ENCODE measurements at places on chromosomes 13 and 19.
A peak's percentile ranks its signal among the peaks of the same experiment; 100 is the strongest.

- DNase-seq: no peak
Observed at GRCh38 chr19:54123682-54124081, 8.1 kb downstream of the PRPF31 start.

DNA sequence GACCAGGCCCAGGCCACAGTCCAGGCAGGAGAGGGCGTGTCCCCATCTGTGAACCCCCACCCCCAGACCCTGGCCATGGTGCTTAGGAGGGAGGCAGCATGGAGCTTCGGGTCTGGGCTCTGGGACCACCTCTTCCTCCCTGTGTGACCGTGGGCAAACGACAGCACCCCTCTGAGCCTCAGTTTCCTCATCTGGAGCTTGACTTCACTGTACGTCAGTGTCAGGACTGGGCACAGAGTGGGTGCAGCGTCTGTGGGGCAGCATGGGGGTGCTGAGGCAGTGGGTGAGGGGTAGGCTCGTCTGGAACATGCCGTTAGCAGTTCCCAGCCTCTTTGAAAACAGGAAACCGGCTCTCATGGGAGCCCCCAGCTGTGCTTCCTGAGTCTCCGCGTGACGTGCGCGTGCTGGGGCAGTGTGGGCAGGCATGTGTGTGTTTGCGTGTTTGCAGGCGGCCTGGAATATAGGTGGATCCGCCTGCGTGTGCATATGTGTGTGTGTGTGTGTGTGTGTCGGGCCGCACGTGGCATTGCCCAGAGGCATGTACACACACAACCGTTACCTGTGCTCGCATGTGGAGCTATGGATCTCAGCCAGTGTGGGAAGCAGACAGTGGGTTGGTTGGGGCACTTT, 15.8 kb downstream of the ARRDC2 start:
- peak; percentile 85 for DNase-seq

DNA sequence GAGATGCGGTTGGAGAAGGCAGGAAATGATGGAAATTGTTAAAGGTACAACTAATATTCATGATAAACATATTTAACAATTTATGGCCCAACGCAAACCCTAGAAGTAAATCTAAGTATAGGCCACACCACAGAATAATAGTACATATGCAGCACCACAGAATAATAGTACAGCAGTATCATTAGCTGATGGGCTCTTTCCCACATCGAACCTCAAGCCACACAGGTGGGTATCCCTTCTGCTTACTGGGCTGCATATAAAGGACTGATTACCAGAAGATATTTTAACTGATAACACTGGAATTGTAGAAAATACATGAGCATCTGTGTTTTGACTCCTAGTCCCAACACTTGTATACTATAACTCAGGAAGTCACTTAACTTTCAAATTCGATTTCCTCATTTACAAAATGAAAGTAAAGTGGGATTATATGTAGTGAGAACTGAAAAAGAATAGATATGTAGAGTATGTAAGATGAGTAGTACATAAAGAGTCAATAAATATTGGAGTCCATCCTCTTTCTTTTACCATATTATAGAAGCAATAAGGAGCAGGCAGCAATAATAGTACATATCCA, 91.5 kb downstream of the TSC22D1 start:
- no peak for DNase-seq

- no peak for DNase-seq
Observed at GRCh38 chr13:79692846-79693245, 211.9 kb downstream of the NDFIP2 start.

GRCh38 chr19:18593367-18594095, 4.9 kb downstream of the REX1BD start:
- no peak for DNase-seq

DNA sequence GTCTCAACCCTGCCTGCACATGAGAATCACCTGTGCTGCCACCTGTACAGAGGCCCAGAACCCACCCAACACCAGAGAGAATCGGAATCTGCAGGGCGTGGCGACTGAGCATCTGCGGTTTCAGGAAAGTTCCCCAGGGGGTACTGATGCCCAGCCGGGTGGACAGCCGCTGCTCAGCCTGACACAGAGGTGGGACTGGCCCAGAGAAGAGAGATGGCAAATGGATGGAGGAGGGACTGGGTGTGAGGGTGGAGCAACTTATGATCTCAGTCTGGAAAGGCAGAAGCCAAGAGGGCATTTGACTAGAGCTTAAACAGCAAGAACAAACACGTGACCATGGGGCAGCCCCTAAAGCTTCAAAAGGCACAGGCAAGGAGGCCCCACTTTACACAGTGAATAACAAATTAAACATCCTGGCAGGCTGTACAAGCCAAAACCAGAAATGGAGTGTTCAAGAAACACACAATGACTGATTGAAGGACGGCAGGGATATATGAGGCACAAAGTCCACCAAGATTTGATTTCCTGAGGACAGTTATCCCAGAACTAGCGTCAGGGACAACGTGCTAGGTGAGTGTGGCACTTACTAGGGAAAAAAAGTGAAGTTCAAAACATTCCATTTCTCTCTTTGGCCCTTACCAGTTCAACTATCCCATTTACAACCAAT, 3.1 kb downstream of the RANBP3 start:
- no peak for DNase-seq

GRCh38 chr19:48969276-48970138, 4.4 kb downstream of the FTL start:
- DNase-seq: no peak

GRCh38 chr13:111610879-111611278, 290.4 kb downstream of the TEX29 start:
- no peak for DNase-seq

GRCh38 chr13:111064661-111065060, 50.4 kb upstream of the ARHGEF7 start:
- DNase-seq: no peak

DNA sequence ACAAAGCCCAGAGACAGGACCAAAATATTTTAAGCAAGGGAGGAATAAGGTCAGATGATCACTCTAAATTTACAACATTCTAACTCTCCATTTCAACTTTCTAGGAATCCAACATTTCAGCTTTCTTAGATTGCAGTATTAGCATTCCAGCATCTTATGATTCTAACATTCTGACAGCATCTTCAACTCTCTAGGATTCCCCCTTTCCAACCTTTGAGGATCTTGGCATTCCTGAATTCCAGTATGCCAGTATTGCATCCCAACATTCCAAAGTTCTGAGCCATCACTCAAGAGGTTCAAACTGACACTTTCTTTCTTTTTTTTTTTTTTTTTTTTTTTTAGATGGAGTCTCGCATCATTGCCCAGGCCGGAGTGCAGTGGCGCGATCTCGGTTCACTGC, 13.8 kb downstream of the TGFB1 start:
- no peak for DNase-seq

DNA sequence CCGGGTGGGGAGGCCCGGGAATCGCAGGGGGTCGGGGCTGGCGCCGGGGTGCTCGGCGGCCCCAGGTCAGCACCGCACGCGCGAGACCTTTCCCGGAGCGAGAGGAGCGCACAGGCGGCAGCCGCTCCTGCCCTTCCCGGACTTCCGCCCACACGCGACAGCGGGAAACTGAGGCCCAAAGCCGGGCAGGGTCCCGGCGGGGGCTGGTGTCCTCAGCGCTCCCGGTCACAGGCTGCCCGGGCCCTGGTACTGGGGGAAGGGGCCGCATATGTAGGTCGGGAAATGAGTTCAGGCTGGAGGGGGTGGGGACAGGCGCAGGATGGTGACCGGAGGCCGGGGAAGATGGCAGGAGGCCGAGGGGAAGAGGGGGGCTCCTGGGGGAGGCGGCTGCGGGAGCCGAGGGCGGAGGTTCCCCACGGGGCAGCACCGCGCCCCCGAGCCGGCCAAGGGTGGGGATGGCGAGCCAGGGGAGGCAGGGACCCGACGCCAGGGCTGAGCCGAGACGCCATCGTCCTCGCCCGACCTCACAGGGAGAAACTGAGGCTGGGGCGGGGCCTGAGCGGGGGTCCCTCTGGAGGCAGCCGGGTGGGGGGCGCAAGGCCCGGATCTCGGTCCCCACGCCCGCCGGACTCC, 662 bp downstream of the CBARP start:
- no peak for DNase-seq

DNA sequence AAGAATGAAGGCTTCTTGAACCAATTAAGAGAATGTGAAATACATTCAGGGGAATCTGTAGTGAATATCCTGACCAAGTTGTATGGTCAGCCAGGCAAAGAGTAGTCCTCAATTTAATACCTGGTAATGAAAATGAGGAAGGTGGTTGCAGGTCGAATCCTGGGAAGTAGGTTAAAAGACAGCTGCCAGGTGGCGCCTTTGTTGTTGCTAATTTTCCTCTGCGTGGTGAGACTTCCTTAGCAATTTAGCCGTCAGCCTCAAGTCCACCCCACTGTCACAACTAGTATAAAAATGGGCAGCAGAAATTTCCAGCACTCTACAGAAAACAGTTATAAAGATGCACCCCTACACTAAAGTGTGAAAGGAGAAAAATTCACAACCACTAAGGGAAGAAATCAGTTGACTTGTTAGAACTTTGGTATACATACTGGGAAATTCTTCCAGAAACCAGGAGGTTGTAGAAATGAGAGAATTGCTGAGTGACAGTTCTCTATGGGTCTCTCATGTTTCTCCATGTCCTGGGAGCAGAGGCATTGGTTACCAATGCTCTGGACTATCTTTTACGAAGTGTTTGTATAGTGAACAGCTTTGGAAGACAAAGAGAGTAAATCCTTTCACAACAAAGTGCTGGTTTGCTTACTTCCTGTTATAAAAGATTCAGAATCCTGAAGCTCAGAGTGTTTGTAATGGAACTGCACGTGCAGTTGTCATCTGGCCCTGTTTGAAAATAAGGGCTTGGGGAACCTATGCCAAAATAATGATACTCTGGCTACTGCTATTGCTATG, 235.9 kb downstream of the NHLRC3 start:
- no peak for DNase-seq

DNA sequence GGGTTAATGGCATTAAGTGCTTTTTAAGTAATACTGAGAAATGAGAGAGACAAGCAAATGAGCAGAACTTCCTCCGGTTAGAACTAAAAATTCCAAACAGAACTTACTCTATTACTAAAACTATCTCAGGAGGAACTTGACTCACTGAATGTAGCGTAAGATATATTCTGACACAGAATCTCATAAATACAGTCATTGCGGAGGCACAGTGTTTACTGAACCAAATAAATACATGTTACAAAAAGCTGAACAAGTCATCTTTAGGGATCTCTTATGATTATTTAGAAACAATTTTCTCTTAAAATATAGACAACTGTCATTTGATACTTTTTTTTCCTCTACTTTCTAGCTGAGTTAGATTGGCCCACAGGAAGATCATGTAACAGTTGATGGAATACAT, 283.1 kb downstream of the KLF12 start:
- DNase-seq: no peak

DNA sequence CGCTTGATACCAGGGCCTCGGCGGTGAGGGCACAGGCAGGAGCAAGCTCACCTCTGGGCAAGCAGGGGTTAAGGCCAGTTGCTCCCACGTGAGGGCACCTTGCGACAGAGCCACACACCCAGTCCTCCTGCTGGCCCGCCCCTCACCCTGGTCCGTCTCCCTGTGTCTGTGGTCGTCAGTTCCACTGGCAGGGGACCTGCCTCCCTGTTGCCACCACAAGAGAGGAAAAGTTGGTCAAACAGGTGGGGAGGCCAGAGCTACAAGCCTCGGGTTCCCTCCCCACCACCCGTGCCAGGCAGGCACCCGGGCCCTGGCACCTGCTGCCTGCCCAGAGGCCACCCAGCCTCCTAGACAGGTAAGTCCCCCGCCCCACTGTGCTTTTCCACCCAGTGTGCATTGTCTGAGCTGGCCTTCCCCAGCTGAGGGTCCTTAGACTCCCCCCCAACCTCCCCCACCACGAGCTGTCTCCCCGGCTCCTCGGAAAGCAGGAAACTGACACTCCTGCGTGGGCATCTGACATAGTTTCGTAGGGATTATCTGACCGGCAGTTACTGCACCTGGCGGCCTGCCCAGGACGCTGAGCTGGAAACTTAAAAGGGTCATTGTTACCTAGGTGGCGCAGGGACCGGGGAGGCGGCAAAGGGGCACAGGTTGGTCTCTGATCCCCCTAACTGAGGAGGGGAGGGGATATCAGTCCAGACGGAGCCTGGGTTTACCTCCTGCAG, at the start of gene TJP3:
TJP3 (plus strand) TSS at position 178 of the 725 bp plus-strand sequence. CDS start 20,049 bp downstream, outside the sequence.
- no peak for DNase-seq

- no peak for DNase-seq
Observed at GRCh38 chr19:4441994-4442818, 15.4 kb downstream of the UBXN6 start.

DNA sequence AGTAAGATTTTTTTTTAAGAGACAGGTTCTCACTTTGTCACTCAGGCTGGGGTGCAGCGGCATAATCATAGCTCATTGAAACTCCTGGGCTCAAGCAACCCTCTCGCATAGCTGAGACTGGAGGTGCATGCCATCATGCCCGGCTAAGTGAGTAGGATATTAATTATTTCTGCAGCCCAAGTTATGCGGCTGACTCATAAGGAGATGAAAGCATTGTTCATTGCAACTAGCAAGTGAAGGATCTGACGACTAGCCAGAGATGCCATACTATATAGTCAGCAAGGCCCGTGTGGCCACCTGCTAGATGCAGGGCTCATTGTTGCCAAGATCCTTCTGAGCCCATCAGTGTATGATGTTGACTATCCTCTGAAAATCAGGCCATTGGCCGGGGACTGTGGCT, 45.2 kb downstream of the ABCC4 start:
- no peak for DNase-seq

- DNase-seq: peak; percentile 77
Observed at GRCh38 chr19:4369109-4369887, 25.9 kb downstream of the MPND start.

GRCh38 chr19:2469102-2469914, 6.6 kb upstream of the GADD45B start:
- no peak for DNase-seq

- DNase-seq: no peak
Observed at GRCh38 chr19:39304701-39305571, 8.7 kb downstream of the IFNL1 start.

GRCh38 chr19:41671486-41671885, 16.6 kb downstream of the CEACAM7 start:
- DNase-seq: no peak

DNA sequence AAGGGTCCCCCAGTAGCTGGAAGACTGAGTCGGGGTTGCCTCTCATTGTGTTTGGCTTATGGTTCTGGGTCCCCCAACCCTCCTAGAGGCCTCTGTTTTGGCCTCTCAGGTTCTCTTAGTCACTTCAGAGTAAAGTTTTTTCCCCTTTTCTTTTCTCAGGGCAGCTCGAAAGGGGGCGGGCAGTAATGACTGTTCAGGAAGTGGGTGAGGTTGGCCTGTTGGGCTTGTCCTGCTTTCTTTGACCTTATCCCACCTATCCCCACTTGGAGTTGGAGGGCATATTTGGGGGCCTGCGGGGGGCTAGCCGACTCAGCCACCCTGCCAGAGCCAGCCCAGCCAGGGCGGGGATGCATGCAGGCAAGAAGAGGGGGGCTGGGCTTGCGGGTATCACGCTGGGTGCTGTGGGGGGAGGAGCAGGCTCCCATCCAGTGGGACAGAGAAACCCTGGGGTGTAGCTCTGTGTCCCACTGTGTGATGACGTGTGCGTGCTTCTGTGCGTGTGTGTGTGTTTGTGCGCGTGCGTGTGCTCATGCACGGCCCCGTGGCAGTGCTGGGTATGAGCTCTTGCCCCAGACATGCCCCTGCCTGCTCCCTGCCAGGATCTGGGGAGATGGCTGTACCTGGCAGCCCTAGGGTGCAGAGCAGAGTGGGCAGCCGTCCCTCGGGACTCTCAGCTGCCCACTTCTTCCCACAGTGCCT, 1.4 kb downstream of the CIC start:
- DNase-seq: peak; percentile 64
